Endodermal cell (in vitro differentiated cells): ENCODE measurements at places on chromosomes 4 and X. TPM values are rescaled to one million over a fixed set of nuclear protein-coding genes. Genes with fewer than 3 reads are reported as not detected.

DNA sequence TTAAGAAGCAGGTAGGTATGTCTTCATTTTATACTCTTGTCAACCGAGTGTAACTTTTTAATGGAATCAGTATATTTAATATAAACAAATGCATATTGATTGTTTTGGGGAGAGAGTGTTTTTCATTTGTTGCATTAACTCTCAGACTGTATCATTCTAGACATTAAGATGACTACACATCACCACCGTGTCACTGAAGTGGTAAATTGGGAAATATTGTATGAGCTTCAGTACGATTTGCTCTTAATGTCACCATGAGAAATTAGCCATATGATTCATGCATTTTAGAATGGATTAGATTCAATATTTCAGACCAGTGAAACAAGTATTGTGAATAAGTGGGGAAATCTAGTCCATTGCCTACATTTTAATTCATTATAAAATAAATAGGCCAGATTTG lies 9.7 kb upstream of the MFAP3L start:
- DNase-seq, result no peak

Gene CPZ
- total RNA-seq, result 29.8 and 33.6 TPM in 2 replicates

DNA sequence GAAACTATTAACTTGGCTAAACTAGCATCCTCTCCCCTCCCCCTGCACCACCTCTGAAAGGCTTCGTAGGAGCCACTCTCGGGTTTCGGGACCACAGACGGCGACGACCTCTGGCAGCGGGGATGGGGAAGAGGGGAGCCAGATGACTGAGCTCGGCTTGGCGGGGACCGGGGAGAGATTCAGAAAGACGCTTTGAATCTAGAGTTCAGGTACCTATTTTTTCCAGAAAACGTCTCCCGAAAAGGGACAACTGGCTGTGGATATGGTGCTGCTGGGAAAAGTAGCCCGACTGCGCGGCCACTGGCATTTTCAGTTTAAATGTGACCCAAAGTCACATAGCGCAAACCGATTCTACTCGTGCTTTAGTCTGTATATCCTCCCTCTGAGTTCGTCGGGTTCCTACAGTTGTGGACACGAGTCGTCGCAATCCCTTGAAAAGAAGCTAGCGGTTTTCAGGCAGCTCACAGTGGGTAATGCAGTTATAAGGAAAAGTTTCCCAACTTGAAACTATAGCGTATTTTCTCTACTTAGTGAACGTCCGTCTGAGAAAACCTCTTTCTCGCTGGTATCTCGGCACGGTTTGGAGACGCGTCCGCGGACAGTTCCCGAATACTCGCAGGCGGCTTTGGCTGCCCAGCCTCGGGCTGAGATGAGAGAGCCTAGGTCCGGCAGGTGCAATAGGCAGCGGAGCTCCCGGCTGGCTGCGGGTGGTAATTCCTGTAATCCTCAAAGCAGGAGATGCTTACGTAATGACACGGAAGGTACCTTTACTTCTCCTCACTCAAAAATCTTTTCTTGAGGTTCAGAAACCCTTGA lies 1.3 kb downstream of the PARM1 start:
- peak; percentile 75 for DNase-seq

DNA sequence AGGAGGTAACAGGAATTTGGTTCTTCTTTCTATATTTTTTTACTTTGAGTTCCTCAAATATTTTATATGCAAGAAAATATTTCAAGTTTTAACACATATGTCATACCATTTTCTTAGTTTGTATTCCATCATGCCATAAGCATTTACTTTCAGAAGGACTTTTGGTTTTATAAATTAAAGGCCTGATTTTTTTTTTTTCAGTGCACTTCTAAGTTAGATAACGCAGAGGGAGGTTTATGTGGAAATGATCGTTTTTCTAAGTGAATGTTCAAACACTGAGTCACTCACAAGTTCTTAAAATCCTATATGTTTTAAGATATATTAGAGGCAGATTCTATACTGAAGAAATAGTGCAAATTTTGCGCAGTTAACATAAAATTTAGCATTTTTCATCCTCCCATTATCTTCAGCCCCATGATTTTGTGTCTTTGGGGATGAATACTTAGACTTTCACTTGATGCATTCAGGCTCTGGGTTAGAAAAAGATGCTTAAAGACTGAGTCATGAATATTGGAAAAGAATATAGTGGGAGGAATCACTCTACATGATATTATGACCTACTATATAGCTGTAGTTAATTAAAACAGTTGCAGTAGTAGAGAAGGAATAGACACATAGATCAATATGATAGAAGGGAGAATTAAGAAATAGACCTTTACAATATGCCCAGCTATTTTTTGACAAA lies 54.9 kb downstream of the COL4A5 start:
- DNase-seq, result no peak

DNA sequence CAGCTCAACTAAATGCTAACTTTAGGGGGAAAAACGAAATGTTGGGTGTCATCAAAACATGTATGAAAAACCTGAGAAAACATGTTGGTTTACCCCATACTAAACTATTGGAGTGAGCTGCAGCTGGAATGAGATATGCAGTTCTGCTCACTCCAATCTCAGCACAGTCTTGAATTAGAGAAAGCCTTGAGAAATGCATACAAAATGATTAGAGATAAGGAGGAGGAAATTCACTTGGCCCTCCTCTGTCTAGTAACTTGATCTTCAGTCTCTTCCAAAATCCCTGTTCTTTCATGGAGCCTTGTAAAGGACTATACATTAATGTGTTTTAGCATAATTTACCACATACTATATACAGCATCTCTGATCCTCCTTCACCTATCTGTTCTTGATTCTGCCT lies 3.2 kb upstream of the LRCH2 start:
- no peak for DNase-seq

DNA sequence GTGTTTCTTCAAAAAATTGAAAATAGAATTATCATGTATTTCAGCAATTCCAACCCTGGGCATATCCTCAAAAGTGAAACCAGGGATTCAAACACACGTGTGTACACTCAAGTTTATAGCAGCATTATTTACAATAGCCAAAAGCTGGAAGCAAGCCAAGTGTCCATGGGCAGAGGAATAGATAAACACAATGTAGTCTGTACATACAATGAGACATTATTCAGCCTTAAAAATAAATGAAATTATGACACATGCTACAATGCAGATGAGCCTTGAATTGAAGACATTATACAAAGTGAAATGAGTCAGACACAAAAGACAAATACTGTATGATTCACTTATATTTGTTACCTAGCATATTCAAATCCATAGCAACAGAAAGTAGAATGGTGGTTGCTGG lies 853.4 kb downstream of the STIM2 start:
- no peak for DNase-seq

GRCh38 chr4:173242466-173243250 lies 74.0 kb downstream of the GALNT7 start:
- no peak for DNase-seq

Gene DCHS2
- 0.20 and 0.24 TPM in 2 replicates for total RNA-seq

GRCh38 chr4:173505924-173506518 lies 24.0 kb downstream of the HAND2 start:
- peak; percentile 92 for DNase-seq
